ENCODE measurements at places on chromosomes 3 and 15.
A peak's percentile ranks its signal among the peaks of the same experiment; 100 is the strongest.

DNA sequence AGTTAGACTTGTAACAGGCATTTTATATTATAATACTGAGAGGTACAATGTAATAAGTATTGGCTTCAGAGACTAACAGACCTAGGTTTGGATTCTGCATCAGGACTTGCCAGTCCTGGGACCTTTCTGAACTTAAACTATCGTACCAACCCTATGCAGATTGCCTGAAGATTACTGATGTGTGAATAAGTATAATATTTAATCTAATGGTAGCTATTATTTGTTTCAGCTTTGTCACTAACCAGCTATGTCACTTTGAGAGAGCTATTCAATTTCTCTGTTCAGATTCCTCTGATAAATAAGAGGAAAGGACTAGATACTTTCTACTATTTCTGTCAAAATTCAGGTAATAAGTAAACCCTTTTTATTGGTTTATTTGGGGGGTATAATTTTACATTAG lies 184.4 kb upstream of the NECTIN3 start:
- DNase-seq, result no peak

- DNase-seq, result no peak
Observed at GRCh38 chr3:156860873-156861272, 34.7 kb downstream of the LEKR1 start.

- no peak for DNase-seq
Observed at GRCh38 chr15:63449731-63450130, 54.7 kb upstream of the USP3 start.

GRCh38 chr3:187841560-187841959 lies 96.3 kb upstream of the BCL6 start:
- DNase-seq, result no peak

DNA sequence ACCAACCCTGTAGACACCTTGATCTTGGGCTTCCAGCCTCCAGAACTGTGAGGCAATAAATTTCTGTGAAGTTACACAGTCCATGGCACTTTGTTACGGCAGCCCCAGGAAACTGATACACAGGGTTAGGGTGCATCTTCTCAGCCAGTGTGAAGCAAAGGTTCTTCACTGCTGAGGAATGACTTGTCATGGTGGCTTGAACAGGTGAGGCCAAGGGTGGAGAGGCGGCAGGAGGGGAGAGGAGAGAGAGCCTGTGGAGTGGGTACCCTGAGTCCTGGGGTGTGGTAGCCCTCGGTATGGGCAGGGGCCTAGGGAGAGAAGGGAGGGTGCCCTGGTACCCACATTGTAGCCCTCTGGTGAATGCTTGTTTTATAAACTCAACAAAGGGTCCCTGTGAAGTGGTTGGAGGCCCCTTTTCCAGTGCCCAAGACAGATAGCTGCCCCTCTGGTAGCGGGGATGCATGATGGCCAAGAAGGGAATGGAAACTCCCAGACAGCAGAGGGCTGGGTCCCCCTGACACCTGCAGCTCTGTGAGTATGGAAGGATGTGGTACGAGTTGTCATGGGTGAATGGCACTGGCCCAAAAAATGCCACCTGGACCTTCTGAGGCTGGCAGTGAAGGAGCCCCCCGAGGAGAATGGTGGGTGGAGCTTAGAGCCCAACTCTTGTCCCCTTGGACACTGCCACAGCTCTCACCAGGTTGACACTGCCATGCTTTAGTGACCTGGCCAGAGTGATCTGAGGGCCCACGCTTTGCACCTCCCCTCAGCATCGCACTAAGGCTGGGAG lies 49.6 kb downstream of the SPSB4 start:
- no peak for DNase-seq

DNA sequence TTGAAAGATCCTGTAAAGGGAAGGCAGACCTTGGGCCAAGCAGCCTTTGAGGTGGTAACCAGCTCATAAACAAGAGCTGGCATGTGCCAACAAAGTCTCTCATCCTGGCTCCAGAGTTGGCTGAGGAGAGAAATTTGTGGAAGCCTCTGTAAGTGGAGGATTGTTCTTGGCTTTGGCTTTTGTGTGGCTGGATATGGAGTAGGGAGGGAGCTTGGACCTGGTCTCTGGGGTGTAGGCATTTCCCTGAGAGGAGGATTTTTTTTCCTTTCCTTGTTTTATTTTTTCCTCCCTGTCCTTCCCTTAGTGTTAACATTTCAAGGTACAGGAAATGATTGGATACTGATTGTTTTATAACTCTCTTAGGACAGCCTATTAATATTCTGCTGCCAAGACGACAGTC lies 60.8 kb downstream of the ZNF609 start:
- no peak for DNase-seq

GRCh38 chr15:57820119-57820518 lies 113.6 kb downstream of the POLR2M start:
- DNase-seq, result no peak

- DNase-seq, result no peak
Observed at GRCh38 chr3:73784686-73785392, 160.1 kb upstream of the PDZRN3 start.

- DNase-seq, result peak; percentile 96
Observed at GRCh38 chr15:63188926-63189871, at the start of gene RAB8B. Gene RAB8B, plus strand, starts transcription at chr15:63189606. Its CDS starts 19 bp downstream, at chr15:63189625.

- no peak for DNase-seq
Observed at GRCh38 chr3:145022447-145022846, 1050.8 kb downstream of the DIPK2A start.

- DNase-seq, result no peak
Observed at GRCh38 chr15:83039206-83039605, 27.8 kb upstream of the C15orf40 start.

DNA sequence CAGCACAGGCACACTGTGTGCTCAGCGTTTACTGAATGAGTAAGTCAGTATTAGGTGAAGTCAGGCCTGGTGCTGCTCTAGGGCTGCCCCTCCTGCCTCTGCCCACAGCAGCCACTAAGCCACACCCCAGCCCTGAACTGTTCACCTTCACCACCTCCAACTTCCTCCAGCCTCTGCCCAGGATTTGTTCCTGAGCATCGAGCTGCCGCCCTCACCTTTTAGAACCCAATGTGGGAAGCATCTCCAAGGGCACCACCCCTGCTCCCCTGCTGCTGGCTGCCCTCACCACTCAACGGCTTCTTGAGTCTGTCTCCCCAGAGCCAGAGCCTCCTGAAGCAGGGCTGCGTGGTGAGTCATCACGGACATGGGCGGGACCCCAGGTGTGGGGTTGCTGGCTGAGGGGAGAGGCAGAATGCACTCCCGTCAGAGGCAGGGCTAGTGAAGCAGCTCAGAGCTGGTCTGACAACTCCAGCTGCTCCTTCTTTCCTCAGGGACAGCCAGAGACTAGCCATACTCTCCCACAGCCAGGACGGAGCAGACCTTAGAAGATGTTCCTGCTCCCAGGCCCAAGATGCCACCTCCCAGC lies 5.8 kb downstream of the HYAL2 start:
- peak; percentile 52 for DNase-seq

GRCh38 chr15:58095415-58095814 lies 29.9 kb upstream of the ALDH1A2 start:
- no peak for DNase-seq

GRCh38 chr3:17290894-17291293 lies 406.1 kb downstream of the PLCL2 start:
- no peak for DNase-seq

- DNase-seq, result no peak
Observed at GRCh38 chr3:129793942-129794310, 99.6 kb downstream of the TMCC1 start.

GRCh38 chr15:56619887-56620286 lies 113.4 kb downstream of the ZNF280D start:
- no peak for DNase-seq

DNA sequence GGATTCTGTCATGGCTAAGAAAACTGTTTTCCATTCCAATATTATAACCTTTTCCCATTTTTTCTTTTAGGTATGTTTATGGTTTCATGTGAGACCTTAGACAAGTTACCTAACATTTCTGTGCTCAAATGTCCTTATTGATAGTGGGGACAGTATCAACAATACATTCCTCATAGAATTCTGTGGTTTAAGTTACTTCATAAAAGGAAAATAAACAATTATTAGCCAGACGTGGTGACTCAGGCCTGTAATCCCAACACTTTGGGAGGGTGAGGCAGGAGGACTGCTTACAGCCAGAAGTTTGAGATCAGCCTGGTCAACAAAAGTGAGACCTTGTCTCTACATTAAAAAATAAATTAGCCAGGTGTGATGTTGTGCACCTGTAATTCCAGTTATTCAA lies 436.8 kb upstream of the CNTN4 start:
- DNase-seq, result no peak

GRCh38 chr3:16487511-16488175 lies 25.9 kb downstream of the RFTN1 start:
- DNase-seq, result no peak

DNA sequence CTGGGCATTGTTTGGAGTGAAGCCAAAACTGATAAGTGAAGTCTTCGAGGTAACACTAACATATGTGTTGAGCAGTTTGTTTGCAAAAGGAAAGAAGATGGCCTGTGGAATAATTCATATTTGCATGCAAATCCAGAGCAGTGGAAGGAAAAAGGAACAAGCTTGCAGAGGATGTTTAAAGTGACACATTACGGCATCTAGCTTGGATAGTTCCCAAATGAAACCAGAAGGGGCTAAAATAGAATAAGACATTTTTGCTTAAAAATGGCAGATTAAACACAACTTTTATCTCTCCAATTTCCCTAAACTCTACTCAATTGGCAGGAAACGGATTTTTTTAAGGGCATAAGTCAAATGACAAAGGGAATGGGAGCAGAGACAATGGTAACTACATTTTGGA lies 25.4 kb upstream of the RYK start:
- DNase-seq, result no peak

DNA sequence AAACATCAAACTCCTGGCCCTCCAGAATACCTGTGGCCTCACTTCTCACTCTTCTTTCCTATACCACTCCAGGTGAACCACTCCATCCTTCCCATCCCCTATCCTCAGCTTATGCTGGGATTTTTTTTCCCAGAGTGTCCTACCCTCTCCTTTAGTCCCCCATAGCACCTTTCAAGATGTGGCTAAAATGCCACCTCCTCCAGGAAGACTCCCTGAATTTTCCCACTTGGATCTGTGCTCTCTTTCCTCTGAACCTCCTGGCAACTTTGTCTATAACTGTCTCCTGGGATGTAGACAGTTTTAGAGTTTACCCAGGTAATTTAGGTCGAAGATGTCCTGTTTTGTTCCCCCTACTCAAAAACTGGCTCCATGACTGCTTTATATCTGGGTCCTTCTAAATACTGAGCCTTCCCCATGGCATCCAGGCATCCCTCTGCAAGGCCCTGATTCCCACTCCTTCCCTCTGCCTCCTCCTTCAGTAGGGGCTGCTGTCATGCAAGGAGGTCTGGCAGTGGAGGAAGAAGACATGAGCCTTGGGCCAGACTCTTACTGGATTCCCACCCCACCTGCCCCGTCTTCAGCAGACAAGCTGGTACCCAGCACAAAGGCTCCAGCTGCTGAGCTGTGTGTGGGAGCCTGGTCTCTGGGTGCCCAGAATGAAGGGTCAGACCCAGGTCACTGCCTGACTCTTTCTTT lies 161.5 kb downstream of the SMAD6 start:
- no peak for DNase-seq

- no peak for DNase-seq
Observed at GRCh38 chr15:69042531-69042930, 28.0 kb downstream of the NOX5 start.

- DNase-seq, result no peak
Observed at GRCh38 chr15:28946803-28947202, 61.0 kb downstream of the APBA2 start.

- DNase-seq, result no peak
Observed at GRCh38 chr15:77773903-77774302, 141.2 kb upstream of the LINGO1 start.

DNA sequence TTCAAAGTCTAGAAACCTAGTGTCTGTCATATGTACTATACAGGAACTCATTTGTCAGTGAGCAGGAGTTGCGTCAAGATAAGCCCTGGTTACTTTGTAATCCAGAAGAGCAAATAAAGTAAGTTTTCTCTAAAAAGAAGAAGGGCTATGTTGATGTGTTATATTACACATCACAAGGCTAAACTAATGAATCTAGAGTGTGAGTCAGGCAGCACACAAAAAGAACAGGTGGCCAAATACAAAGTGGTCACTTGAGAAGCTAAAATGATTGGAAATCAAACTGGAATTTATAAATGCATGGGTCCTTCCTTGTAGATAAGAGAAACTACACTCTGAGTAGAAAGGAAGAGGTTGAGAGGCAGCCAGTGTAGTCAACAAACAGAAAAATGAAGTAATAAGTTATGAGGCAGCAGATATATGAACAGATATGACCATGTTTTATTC lies 771.6 kb downstream of the DIPK2A start:
- no peak for DNase-seq

DNA sequence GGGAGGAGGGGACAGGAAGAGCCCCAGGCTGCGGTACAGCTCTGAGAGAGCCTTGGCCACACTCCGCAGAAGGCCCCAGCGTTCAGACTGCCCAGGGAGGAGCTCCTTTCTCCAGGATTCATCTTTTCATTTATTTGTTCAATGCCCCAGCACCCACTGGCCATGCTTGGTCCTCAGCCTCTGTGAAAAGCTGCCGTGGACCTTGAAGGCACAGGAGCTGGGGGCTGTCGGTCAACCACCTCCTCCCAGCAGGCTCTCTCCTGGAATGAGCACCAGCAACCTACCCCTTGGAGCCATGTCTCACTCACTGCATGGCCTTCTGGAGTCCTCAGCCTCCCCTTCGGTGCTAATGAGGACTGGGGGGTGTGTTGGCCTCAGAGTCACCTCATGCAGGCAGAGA lies 21.6 kb upstream of the PRR23E start:
- DNase-seq, result no peak

- DNase-seq, result peak; percentile 91
Observed at GRCh38 chr3:195914648-195915473, 6.5 kb upstream of the TNK2 start.

GRCh38 chr15:59764775-59765174 lies 75.7 kb upstream of the BNIP2 start:
- DNase-seq, result no peak

Measured in activated CD4-positive, alpha-beta T cell treated with anti-CD3 and anti-CD28 coated beads for 1 hour (primary cell).